ENCODE measurements at places on chromosomes 2 and 18. TPM values are rescaled to one million over a fixed set of nuclear protein-coding genes. Genes with fewer than 3 reads are reported as not detected.

DNA sequence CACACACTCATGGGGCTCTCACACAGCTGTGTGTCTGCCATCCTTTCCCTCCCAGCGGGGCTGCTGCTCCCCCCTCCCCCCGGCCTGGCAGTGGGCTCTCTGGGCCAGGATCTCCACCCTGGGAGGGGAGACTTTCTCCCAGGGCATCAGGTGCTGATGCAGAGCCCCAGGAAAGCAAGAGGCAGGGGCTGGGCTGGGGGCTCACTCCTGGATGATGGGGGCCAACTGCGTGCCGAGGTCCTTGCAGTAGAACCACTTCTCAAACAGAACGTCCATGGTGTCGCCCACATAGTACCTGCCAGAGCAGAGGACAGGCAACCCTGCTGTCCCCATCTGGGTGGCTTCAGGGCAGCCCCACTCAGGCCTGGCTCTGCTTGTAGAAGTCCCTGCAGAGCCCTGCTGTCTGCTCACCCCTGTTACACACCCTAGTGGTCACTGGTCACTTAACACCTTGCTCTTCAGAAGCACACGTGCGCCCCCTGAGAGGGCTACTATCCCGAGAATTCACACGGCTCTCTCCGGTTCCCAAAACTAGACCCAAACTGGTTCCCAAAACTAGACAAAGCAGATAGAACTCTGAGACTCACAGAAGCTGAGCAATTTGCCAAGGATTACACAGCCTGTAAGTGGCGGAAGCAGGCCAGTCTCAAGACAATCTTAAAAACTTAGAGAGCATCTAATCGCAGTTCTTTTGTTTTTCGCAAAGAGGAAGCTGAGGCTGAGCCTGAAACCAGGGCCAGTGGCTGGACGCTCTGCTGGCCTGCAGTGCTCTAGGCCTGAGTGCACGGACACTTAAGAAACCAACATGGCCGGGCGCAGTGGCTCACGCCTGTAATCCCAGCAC lies 6.6 kb upstream of the OXER1 start:
- no peak for DNase-seq

DNA sequence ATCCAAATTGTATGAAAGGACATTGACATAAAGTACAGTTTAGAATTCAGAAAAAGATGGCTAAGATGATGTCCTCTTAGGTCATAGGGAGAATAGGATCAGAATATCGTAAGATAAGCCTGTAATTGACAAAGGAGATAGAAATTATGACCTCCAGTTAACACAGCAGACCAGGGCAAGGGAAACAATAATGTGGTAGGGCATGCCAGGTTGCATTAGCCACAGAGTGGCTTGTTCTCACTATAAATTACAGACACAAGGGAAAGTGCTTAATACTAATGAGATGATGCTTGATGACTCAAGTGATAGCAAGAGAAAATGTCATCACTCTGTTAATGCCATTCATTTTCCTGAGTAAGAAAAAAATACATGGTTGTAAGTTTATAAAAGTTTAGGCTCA lies 48.9 kb upstream of the LRP1B start:
- no peak for DNase-seq

DNA sequence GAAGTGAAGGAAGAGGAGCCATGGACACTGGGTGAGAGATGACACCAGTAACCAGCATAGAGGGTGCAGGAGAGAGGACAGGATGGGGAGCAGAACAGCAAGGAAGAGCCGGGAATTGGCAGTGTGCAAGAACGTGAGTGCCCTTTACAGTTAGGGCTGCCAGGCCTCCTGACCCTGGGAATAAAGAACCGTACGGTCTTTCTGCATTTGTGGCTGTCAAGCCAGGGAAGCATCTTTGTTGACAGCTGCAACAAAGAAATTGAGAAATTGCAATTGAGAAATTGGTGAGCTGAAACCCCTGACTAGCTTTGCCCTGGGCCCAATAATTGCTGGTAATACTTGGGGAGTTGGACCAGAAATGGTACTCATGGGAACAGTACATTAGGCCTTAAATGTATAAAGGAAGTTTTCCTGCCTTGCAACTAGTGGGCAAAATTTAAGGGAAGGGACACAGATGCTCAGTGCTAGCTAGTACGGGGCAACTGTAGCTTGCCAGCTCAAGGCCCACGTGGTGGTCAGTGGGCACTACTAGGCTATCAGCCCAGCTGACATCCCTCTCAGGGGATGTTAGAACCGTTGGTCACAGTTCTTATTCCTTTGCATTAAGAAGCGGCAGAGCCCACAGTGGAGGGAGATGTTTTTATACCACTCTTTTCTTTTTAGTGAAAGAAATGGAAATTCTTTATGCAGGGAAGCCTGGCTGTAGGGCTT lies 56.6 kb downstream of the KCTD18 start:
- no peak for DNase-seq

DNA sequence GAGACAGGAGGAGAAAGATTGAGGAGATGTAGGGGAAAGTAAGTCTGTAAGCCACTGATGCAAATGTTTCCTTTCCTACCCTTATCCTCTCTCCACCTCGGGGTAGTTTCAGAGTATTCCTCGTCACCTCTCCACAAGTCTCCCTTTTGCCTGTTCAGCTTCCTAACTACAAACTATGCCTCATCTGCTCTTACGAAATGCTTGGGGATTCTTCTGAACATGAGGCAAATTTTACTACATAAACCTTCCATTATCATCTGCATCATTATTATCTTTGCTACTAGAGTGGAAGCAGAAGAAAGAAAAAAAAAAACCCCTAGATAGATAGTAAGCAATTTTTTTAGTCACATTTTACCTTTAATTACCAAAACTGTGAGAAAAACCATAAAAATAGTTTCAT lies 43.1 kb upstream of the CWC22 start:
- DNase-seq: no peak

DNA sequence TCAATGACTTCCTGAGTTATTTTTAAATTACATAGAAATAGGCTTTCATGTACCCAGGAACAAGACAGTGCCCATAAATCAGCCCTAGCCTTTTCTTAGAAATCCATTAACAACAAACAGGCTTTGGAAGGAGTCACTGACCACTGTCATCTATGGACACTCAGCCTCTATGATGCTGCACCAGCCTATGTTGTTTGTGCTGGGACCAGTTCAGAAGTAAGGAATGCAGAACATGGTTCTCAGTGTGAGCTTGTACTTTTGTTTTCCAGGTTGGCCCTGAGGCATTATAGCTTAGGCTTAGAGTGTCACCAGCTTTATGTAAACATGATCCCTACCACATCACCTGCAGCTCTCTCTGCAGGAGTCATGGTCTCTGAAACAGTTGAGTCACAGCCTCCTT lies 335.7 kb upstream of the CDH7 start:
- no peak for DNase-seq

GRCh38 chr2:217953011-217953481 lies 49.7 kb downstream of the TNS1 start:
- DNase-seq: peak; percentile 46

The LHCGR gene
- not detected for total RNA-seq

The AQP12A gene
- not detected for total RNA-seq

The IL36B gene
- not detected for total RNA-seq

The CYP27C1 gene
- 0.05 TPM for total RNA-seq
